Endothelial cell (in vitro differentiated cells): ENCODE measurements at places on chromosomes 2 and 18. TPM values are rescaled to one million over a fixed set of nuclear protein-coding genes. Genes with fewer than 3 reads are reported as not detected.

The GAD1 gene
- total RNA-seq = 129 TPM

The PRSS56 gene
- total RNA-seq = not detected

The NDC80 gene
- 8.6 TPM for total RNA-seq

The PTPRN gene
- 1.1 TPM for total RNA-seq

- peaks cover 8% of the 10 kb centered on the region for H3K27me3 ChIP-seq
- no peak overlapping the region for H3K27ac ChIP-seq
- H3K4me1 ChIP-seq = peaks cover 27% of the 10 kb centered on the region
- peak; percentile 84 for DNase-seq
- no peak overlapping the region for H3K4me3 ChIP-seq
These were observed 63.4 kb downstream of the ZCCHC2 start for GRCh38 chr18:62586151-62586774.

DNA sequence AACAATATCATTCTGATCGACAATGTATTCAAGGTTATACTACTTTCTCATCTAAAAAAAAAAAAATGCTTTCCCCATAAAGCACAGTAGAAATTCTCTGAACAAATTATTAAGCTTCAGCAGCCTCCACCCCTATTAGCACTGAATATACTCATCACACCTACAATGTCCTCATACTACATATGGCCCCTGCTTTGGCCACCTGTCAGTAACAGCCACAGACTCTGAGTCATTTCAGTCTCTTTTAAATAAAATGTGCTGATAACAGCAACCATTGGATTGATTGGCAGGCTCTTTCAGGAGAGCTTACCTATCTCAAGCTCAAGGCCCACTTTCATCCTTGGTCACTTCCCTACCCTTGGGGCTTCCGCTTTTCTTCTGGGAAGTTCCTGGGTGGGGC lies 236.7 kb downstream of the TMX3 start:
- no peaks in the 10 kb centered on the region for H3K36me3 ChIP-seq
- no peak for DNase-seq
- H3K27me3 ChIP-seq = no peaks in the 10 kb centered on the region
- H3K4me1 ChIP-seq = no peaks in the 10 kb centered on the region

DNA sequence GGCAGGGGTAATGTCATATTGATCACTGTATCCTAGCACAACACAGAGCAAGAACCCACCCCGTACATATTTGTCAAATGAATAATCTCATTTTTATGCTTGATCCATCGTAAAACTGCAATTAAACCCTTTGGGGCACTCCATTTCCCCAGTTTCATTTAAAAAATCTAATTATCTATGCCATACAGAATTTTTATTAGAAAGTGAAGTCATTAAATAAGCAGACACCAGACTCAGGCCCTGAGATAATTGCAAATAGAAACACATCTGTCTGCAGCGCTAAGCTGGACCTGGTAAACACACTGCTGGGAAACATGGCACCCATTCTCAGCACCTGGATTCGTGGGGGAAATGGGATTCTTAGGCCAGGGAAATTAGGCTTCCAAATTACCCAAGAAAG lies 5.1 kb downstream of the CYRIA start:
- H3K27me3 ChIP-seq = peaks cover 2% of the 10 kb centered on the region
- no peak for DNase-seq
- peaks cover 17% of the 10 kb centered on the region for H3K36me3 ChIP-seq
- no peak overlapping the region for H3K27ac ChIP-seq
- peaks cover 60% of the 10 kb centered on the region for H3K4me1 ChIP-seq
- H3K4me3 ChIP-seq = no peak overlapping the region

DNA sequence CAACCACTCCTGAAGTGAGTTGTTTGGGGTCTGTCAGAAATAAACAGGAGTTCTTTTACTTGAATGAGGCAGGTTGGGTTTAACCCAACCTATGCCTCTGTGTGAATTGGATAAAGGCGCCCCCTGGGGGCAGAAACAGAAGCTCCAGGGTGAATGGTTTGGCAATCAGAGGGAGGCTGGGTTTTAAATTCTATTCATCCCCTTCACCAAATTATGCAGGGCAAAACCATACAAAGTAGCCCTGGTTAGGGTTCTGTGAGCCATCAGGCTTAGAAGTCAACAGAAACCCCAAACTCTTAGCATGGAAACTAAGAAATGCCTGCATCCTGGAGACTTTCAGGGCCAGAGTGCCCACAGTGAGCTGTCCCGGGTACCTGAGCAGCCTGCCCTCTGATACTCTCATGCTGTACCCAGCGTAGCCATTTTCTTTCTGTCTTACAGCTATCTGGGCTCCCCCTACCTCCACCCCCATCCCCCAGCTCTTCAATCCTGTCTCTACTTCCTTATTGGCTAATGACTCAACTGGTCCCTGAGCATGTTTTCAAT lies 241.5 kb downstream of the ICOS start:
- H3K4me3 ChIP-seq = no peak overlapping the region
- H3K27me3 ChIP-seq = no peaks in the 10 kb centered on the region
- DNase-seq = peak; percentile 49
- H3K36me3 ChIP-seq = no peaks in the 10 kb centered on the region
- no peak overlapping the region for H3K27ac ChIP-seq

DNA sequence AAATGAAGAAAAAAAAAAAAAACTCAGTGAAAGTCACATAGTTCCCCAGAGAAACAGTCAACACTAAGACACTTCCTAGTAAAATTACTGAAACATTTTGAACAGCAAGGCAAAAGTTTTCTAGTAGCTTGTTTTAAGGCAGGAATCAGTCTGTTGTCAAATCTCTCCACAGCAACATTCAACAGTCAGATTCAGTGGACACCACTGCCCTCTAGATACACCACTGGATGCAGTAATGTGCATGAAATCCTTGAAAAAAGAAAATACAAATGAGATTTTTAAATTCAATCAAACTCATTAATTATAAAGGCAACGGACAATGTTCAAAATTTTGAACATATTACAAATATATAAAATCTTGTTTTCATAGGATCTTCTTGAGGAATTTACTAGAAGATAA lies 46.4 kb downstream of the GRB14 start:
- H3K27me3 ChIP-seq = no peaks in the 10 kb centered on the region
- H3K4me1 ChIP-seq = no peaks in the 10 kb centered on the region
- no peak for DNase-seq
- no peaks in the 10 kb centered on the region for H3K36me3 ChIP-seq
- no peak overlapping the region for H3K4me3 ChIP-seq
- H3K27ac ChIP-seq = no peak overlapping the region

DNA sequence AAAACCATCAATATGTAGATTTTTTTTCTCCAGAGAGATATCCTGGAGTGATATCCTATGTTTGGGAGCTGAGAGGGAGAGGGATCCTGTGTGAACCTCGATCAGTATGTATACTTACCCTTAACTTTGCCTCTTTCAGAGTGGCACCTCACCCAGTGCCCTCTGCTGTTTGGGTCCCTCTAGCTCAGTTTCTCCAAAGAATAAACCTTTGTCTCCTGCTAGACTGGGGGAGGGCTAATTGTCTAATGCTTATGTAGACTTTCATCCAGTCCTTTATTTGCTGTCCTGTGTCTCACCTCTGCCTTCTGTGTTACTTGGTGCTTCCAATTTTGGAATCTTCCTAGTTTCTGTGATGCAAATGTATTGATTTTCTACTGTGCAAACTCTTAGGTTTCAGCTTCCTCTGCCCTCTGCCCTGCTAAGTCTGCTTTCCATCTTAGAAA lies 48.4 kb downstream of the MTX2 start:
- no peaks in the 10 kb centered on the region for H3K36me3 ChIP-seq
- H3K4me3 ChIP-seq = no peak overlapping the region
- no peak overlapping the region for H3K27ac ChIP-seq
- H3K4me1 ChIP-seq = no peaks in the 10 kb centered on the region
- H3K27me3 ChIP-seq = no peaks in the 10 kb centered on the region
- DNase-seq = no peak

- no peak for DNase-seq
- no peak overlapping the region for H3K4me3 ChIP-seq
- H3K36me3 ChIP-seq = no peaks in the 10 kb centered on the region
- peaks cover 4% of the 10 kb centered on the region for H3K27me3 ChIP-seq
- H3K27ac ChIP-seq = no peak overlapping the region
These were observed 10.6 kb upstream of the ATG16L1 start for GRCh38 chr2:233240897-233241296.

DNA sequence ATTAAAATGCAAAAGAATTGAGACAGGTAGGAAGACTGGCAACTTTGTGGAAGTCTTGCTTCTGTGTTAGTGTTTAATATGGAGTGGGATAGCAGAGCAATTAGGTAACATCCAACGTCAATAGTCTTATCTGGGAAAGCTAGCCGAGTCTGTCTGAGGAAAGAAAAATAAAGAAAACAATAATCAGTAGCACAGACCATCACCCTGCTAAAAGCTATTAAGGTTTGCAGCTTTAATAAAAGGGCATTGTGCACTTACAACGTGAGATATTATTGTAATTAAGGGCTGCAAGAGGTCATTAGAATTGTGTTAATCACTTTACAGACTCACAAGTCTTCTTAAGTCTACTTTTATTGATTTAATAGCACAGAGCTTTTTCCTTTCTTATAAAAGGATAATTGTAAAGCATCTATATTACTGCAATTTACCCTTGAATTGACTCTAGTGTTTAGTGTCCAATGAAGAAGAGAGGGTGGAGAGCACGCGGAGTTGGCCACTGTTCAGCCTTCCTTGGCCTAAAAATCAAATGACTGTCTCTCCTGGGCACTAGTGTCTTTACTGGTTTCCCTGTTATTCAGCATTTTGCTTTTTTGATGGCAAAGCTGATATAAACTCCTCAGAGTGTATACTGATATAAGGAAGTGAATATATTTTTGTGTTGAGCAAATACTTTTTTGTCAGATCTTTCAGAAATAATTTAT lies 2.0 kb downstream of the CDH7 start:
- H3K4me3 ChIP-seq = no peak overlapping the region
- H3K36me3 ChIP-seq = no peaks in the 10 kb centered on the region
- H3K27ac ChIP-seq = no peak overlapping the region
- H3K4me1 ChIP-seq = peaks cover 7% of the 10 kb centered on the region
- H3K27me3 ChIP-seq = peaks cover 12% of the 10 kb centered on the region

GRCh38 chr18:22606563-22607283 lies 189.0 kb upstream of the CTAGE1 start:
- no peak overlapping the region for H3K4me3 ChIP-seq
- H3K27me3 ChIP-seq = peaks cover 8% of the 10 kb centered on the region
- H3K4me1 ChIP-seq = no peaks in the 10 kb centered on the region

DNA sequence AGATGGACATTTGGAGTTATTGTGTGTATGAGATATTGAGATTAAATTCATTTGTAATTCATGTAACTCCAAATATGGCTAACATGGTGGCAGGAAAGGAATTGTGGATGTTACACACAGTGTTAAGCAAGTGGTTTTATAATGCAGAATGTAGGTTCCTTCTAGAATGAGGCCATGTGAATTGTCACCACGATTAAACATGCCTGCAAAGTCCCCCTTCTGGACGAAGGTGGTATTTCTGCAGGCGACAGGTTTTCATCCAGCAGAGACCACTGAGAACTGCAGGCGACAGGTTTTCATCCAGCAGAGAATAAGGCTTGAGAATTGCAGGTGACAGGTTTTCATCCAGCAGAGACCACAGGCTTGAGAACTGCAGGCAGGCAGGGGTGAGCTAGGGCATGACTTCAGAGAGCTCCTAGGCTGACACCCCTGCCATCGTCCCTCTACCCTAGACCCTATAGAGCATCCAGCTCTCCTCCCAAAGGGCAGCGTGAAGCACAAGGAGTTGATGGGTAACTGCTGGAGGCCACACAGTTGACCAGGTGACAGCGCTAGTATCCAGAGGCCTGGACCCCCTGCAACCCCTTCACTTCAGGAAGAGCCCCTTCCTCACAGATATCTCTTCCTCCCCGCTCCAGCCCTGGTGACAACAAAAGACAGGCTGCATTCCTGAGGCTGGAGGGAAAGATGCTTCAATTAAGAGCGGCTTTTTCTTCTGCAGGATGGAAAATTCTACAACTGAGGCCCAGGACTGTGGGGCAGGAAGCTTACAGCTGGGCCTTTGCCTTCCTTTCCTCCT lies 175.8 kb downstream of the LOXHD1 start:
- no peak overlapping the region for H3K27ac ChIP-seq
- no peaks in the 10 kb centered on the region for H3K36me3 ChIP-seq
- peak; percentile 79 for DNase-seq
- H3K4me1 ChIP-seq = peaks cover 6% of the 10 kb centered on the region
- H3K27me3 ChIP-seq = peaks cover 6% of the 10 kb centered on the region

GRCh38 chr18:49856496-49856895 lies 43.2 kb upstream of the ACAA2 start:
- H3K27ac ChIP-seq = no peak overlapping the region
- H3K4me3 ChIP-seq = no peak overlapping the region
- H3K4me1 ChIP-seq = peaks cover 18% of the 10 kb centered on the region
- no peaks in the 10 kb centered on the region for H3K36me3 ChIP-seq
- no peaks in the 10 kb centered on the region for H3K27me3 ChIP-seq

DNA sequence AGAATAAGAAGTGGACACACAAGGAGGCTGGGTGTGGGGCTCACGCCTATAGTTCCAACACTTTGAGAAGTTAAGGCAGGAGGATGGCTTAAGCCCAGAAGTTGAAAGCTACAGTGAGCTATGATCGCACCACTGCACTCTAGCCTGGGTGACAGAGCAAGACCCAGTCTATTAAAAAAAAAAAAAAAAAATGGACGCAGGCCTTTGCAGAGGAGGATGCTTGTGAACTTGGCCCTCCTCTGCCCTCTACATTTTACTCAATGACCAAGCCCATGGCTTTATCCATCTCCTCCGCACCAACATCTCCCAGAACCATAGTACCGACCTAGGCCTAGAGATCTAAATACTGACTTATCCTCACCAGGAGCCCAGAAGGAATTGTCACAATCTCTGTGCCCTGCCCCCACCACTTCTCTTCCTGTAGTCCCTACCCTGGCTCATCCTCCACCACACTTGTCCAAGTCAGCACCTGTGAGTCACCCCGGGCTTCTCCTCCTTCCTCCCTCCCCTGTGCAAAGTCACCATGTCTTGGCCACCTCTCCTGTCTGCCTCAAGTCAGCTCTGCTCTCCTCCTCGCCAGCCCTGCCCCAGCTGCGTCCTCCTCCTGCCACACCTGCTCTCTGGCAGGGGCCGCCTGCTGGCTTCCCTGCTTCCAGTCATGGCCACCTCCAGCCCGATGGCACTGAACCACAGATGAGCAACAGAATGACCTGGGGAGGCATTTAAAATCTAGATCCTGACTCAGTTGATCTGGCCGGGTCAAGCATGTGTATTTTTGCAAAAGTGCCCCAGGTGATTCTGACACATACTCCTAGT lies 35.8 kb upstream of the ASPRV1 start:
- peak overlapping the region; percentile 24 for H3K27ac ChIP-seq
- DNase-seq = no peak
- H3K4me3 ChIP-seq = no peak overlapping the region
- H3K36me3 ChIP-seq = peaks cover 6% of the 10 kb centered on the region
- peaks cover 8% of the 10 kb centered on the region for H3K4me1 ChIP-seq

GRCh38 chr18:78396077-78396476 lies 583.5 kb upstream of the SALL3 start:
- DNase-seq = no peak
- no peak overlapping the region for H3K4me3 ChIP-seq
- peaks cover 24% of the 10 kb centered on the region for H3K36me3 ChIP-seq

- DNase-seq = no peak
- peaks cover 9% of the 10 kb centered on the region for H3K27me3 ChIP-seq
- no peaks in the 10 kb centered on the region for H3K36me3 ChIP-seq
- peaks cover 12% of the 10 kb centered on the region for H3K4me1 ChIP-seq
- no peak overlapping the region for H3K27ac ChIP-seq
- no peak overlapping the region for H3K4me3 ChIP-seq
These were observed 138.4 kb downstream of the RPIA start for GRCh38 chr2:88829607-88830463.

- peaks cover 32% of the 10 kb centered on the region for H3K4me1 ChIP-seq
- no peak overlapping the region for H3K4me3 ChIP-seq
- DNase-seq = no peak
- H3K27me3 ChIP-seq = no peaks in the 10 kb centered on the region
- H3K27ac ChIP-seq = no peak overlapping the region
- H3K36me3 ChIP-seq = no peaks in the 10 kb centered on the region
These were observed 48.2 kb downstream of the CRIM1 start for GRCh38 chr2:36403675-36404230.

- peaks cover 3% of the 10 kb centered on the region for H3K36me3 ChIP-seq
- peaks cover 10% of the 10 kb centered on the region for H3K27me3 ChIP-seq
- DNase-seq = no peak
These were observed 20.5 kb downstream of the SNORC start for GRCh38 chr2:232890536-232890895.
